OCI-M1 (cell line): ENCODE measurements at places on chromosomes 1 and 21.

DNA sequence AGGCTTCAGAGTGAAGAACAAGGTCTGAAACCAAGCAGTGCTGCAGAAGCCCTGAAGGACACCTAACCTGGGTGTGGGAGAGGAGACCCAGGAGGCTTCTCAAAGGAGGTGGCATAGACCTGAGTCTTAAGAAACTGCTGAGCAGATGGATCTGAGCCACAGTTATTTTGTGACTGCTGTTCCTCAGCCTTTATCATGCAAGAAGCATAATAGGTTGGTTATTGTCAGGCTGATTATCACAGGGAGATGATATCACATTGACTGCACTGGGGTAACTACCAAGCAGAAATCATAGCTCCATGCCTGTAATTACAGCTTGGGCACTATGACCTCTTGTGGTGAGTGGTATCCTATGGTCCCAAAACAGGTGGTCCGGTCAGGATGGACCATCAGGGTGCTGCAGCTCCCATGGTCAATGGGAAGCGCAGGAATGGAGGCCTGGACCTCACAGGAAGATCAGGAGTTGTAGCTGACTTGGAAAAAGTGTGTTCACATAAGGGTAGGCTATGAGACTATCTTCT is 11.5 kb upstream of the ATP2B4 start:
- no peak for DNase-seq

GRCh38 chr1:183593356-183593755 is 3.1 kb upstream of the NCF2 start:
- DNase-seq, result peak; percentile 36

DNA sequence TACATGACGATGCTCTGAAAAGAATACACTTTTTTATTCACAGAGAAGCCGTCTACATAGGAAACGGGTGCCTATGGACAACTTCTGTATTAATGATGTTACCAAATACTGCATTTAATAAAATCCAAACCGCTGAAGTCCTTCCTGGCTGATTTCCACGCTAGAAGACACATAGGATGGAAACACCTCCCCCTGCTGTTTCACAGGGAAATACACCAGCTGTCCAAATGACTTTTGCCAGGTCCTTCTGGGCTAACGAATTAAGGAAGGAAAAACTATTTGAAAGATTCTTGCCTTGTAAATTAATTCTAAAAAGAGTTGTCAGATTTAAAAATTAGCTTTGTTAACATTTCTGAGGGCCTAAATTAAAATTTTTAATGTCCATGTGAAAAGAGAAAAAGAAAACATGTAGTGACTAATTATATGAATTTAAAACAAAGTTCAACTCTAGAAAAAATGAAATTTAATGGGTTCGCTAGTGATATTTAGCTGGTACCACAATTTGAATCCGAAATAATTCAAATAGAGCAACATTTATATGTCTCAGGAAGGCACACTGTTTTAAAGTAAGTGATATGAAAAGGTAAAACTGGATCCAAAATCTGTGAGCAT is 146.0 kb downstream of the RERE start:
- DNase-seq, result peak; percentile 76

- DNase-seq, result peak; percentile 27
Measured at GRCh38 chr21:29671728-29672127, 268.1 kb downstream of the GRIK1 start.

GRCh38 chr1:220711056-220711809 is 21.1 kb downstream of the C1orf115 start:
- peak; percentile 22 for DNase-seq

- DNase-seq, result no peak
Measured at GRCh38 chr1:23995431-23995837, 15.3 kb upstream of the SRSF10 start.

- no peak for DNase-seq
Measured at GRCh38 chr21:34935898-34936297, 113.2 kb downstream of the RUNX1 start.

DNA sequence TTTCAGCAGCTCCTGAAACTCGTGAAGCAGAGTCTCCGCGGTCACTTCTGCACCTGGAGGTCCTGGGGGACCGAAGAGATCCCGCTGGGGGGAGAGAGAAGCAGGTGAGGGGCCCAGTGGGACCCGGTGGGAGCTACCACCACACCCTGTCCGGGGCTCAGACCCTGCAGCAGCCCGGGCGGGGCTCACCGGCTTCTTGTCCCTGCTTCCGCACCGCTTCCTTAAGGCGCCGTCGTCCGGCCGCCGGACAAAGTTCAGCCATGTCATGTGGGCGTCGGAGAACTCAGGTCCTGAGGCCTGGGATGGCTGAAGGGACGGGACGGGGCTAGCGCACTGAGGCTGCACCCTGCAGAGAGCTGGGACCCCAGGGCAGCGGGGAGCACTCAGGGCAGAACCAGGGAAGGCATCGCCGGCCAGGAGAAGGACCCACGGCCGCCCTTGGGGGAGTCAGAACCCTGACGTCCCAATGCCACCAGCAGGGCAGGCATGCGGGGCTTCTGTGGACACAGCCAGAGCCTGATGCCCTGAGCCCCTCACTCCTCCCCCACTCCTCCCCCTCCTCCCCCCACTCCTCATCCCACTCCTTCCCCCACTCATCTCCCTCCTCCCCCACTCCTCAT is 2.2 kb downstream of the C1QTNF12 start:
- no peak for DNase-seq

DNA sequence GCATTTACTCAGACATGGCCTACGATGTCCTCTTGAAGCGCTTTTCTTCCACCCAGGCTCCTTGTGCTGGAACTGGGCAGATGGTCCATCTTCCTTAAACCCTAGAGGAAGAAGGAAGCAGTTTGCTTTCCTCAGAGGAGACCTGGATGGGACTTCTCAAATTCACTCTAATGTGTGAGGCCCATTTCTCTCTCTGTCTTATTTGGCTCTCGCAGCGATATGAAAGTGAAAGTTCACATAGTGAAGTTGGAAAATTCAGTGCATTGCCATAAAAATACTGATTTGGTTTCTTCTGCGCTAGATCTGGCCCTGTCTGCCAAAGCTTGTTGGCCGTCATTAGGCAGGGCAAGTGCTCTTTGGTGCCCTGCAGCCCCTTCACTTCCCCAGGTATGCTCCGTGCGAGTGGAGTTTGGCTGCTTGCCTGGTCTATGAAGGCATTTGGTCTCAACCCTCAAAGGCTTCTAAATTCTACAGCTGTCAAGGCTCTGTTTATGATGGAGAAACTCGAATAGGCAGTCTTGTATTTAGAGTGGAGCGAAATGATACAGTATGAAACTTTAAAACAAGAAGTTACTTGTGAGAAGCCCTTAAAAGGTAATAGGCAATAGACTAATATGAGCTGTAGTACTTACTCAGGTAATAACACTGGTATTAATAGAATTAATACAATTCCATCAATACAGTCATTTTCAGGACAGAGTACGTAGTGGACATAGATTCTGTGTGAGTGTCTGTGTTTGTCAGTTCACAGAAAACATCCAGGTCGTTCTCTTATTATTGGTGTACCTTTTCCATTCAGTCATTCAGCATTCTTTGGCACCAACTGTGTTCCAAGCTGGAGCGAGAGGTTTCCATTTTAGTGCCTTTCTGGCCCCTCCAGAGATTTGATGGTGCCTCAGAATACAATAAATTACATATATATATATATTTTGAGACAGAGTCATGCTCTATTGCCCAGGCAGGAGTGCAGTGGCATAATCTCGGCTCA is 20.5 kb downstream of the SZRD1 start:
- DNase-seq, result peak; percentile 62

DNA sequence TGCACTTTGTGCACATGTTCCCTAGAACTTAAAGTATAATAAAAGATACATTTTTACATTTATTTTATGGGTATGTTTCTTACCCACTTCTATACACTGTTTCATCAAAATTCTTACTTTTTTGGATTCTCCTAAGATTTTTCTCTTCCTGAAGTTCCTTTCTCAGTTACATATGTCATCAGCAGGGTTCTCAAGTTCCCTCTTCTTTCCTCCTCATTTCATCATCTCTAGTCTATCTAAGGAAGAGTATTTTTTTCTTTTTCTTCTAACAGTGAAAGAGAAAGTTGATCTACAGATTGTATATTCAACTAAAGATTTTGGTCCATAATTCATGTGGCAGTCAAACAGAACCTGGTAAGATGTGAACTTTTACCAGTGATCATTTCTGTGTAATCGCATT is 41.2 kb upstream of the CYYR1 start:
- peak; percentile 60 for DNase-seq

- DNase-seq, result peak; percentile 63
Measured at GRCh38 chr1:87864676-87865075, 536.0 kb downstream of the LMO4 start.

GRCh38 chr1:3656450-3657095 is 4.3 kb downstream of the TP73 start:
- DNase-seq, result no peak

DNA sequence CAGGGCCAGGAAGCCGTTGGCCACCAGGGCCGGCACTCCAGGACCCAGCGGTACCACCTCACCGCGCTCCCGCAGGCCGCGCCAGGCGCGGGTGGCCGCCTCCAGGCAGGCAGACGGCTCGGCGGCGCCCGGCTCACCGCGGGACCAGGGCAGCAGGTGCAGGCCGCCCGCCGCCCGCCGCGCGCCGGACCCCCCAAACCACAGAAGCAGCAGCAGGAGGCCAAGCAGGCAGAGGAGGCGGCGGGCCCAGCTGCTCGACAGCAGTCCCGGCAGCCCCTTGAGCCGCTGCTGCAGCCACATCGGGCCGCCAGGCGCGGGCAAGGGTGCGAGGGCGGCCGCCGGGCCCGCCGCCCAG is 312 bp downstream of the KIAA2013 start:
- DNase-seq, result no peak

DNA sequence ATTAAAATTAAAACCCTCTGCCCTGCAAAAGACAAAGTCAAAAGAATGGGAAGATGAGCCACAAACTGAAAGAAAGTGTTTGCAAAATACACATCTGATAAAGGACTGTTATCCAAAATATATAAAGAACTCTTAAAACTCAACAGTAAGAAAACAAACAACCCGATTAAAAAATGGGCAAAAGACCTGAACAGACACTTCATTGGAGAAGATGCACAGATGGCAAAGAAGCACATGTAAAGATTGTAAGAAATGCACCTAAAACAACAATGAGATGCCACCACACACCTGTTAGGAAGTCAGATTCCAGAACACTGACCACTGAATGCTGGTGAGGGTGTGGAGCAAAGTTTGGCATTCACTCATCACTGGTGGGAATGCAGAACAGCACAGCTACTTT is 24.6 kb upstream of the POFUT2 start:
- DNase-seq, result no peak

DNA sequence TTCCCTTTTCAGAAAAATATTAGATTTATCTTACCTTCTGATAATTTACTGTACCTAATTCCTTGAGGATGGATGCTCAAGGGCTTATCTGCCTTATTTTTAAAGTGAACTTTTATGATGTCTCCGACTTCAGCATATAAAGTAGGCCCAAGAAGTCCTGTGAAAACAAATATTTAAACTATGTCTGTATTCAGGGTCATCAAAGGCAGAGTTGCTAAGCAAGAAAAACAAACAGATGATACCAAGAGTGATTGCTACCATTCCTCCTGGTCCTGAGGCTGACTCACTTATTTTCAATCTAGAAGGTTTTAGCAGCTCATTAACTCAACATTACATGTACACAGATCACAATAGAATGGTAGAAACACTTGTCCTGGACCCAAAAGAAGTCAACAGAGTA is 14.1 kb downstream of the F5 start:
- no peak for DNase-seq

DNA sequence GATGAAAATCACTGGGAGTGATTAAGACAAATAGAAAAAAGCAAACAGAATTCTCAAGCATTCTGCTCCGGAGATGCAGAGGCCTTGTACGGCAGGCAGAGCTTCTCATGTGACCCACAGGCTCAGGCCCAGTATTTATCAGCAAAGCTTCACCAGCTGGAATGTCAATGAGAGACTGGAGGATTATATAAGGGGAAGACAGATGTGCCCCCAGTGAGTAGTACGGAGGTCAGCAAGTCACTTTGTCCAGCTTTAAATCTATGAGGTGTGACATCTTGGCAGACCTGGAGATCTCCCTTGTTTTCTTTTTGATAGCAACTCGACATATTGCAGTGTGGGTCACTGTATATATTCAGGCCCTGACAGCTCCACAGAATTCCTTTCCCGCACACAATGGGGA is 106.8 kb downstream of the HHIPL2 start:
- DNase-seq, result no peak

DNA sequence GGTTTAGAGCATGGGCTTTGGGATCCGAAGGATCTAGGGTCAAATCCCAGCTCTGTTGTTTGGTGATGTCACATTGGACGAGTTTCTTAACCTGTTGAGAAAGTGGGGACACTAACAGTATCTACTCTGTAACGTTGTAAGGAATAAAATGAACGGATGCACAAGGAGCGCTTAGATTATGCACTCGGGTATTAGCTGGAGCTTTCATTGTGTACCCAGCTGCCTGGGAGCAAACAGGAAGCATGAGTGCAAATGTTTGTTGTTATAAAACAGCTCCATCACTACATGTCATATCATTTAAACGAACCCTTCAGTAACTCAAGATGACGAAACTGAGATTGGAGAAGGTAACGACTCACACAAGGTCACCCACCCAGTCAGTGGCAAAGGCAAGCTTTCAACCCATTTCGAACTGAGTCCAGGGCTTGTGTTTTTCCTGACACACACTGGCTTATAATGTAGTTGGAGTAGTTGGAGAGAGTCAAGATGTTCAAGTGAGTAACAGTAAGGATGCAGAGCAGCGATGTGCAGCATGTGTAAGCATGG is 16.2 kb upstream of the SLC6A17 start:
- DNase-seq, result no peak

GRCh38 chr1:46246548-46247435 is 771 bp upstream of the RAD54L start:
- DNase-seq, result peak; percentile 98

DNA sequence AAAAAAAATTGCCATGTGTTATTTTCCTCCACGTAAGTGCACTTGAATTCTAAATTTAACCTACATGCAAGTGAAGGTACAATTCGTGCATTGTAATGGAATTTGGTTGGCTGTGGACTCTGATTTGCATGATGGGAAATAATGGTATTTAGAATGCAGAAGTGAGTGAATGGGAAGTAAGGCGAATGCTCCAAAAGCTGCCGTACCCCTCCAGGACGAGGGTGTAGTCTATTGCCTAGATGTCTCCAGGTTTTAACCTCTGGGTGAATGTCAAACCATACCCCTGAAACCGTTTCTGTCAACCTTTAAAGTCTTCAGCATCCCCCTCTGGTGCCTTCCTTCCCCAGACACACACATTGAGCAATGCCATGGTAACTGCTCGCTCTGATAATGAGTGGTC is 44.5 kb downstream of the KIAA0040 start:
- no peak for DNase-seq

- DNase-seq, result peak; percentile 88
Measured at GRCh38 chr1:150168960-150169601, 19.4 kb downstream of the PLEKHO1 start.

GRCh38 chr21:25369524-25370300 is 237.6 kb downstream of the MRPL39 start:
- DNase-seq, result no peak

- no peak for DNase-seq
Measured at GRCh38 chr1:102757363-102757762, 351.0 kb downstream of the COL11A1 start.

GRCh38 chr1:57093122-57093521 is 127.3 kb upstream of the C8B start:
- DNase-seq, result no peak

- DNase-seq, result no peak
Measured at GRCh38 chr1:59640851-59641250, 173.9 kb upstream of the HOOK1 start.
